NCI-H187 treated with DMSO at 0.1 percent for 48 hours (cell line): ENCODE measurements at places on chromosomes 11 and 22.

DNA sequence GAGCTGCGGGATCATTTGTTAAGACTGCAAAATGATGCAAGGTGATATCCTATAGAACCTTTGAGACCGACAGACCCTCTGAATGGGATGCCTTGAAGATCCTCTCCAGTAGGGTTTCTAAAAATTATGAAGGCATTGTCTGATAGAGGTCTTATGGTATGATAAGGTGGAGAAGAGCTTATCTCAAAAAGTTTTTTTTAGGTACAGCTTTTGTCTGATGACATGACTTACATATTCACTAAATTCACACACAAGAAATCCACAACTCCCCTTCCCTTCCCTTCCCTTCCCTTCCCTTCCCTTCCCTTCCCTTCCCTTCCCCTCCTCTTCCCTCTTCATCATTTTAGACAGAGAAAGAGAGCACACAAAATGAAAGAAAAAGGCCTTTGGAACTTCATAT is 118.4 kb upstream of the CTSC start:
- DNase-seq, result no peak

GRCh38 chr11:20963596-20963995 is 294.2 kb downstream of the NELL1 start:
- DNase-seq, result no peak

- DNase-seq, result no peak
These were observed 118.8 kb upstream of the CADM1 start for GRCh38 chr11:115623021-115623451.

DNA sequence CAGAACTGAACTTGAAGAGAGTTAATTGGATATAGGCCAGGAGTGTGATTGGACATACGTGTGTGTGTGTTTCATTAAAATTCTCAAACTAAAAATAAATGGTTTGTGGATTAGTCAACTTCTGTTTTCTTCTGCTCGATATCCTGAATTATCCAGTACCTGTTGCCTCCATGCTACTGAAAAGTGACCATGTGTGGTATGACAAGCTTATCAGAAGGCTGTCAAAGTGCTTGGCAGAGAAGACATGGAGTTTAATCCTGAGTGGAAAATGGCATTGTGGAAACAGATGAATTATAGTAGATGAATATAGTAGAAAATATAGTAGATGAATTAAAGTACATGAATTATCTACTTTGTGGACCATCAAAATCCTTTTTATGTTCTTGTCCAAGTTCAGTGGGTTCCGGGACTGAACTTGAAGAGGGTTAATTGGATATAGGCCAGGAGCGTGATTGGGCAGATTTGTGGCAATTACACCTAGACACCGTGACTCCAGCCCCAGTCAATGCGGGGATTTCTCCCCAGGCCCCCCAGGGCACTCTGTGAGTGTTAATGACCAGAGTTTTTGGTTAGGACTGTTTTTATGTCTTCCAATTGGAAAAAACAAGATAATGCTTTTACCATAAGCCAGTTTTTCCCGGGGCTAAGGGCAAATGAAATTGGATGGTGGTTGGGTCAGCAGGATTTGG is 30.1 kb downstream of the GRAMD1B start:
- DNase-seq, result no peak

- no peak for DNase-seq
These were observed 6.5 kb downstream of the HMBS start for GRCh38 chr11:119091178-119091577.

GRCh38 chr11:69831985-69832384 is 12.8 kb upstream of the FGF3 start:
- no peak for DNase-seq

DNA sequence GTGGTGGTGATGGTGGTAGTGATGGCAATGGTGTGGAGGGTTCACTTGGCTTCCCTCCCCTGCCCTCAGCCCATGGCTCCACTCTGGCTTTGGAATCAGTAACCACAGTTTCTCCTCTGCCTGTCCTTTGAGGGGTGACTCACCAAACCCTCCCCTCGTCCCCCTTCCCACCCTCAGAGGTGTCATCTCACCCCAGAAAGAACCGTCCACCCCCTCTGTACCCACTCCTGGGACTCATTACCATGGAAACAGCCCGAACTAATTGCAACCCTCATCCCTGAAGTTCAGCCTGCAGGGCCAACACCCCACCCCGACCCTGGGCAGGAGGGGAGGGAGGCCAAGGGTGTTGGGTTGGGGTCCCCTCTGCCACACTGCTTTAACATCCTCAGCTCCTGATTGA is 26.6 kb downstream of the PHLDB1 start:
- no peak for DNase-seq

- DNase-seq, result no peak
These were observed 307.7 kb downstream of the BUD13 start for GRCh38 chr11:116465056-116465455.

GRCh38 chr11:118663381-118663780 is 16.1 kb downstream of the TREH start:
- no peak for DNase-seq

GRCh38 chr11:15490535-15490934 is 375.8 kb downstream of the INSC start:
- DNase-seq, result no peak

DNA sequence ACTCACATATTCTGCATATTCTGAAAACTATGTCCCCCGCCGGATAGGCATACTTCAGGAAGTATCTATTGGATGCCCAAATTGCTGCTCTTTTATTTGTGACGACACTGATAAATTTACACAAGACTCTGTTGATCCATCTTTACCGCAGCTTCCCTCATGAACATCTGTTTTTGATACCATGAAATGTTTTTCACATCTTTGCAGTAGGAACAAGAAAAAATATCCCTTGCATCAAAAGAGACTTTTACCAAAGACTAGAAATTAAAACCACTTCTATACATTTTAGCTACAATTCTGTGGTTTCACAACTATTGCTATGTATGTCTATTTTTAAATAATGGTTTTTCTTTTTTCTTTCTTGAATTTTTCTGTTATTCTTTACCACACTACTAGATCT is 15.3 kb downstream of the POU2AF2 start:
- DNase-seq, result no peak

DNA sequence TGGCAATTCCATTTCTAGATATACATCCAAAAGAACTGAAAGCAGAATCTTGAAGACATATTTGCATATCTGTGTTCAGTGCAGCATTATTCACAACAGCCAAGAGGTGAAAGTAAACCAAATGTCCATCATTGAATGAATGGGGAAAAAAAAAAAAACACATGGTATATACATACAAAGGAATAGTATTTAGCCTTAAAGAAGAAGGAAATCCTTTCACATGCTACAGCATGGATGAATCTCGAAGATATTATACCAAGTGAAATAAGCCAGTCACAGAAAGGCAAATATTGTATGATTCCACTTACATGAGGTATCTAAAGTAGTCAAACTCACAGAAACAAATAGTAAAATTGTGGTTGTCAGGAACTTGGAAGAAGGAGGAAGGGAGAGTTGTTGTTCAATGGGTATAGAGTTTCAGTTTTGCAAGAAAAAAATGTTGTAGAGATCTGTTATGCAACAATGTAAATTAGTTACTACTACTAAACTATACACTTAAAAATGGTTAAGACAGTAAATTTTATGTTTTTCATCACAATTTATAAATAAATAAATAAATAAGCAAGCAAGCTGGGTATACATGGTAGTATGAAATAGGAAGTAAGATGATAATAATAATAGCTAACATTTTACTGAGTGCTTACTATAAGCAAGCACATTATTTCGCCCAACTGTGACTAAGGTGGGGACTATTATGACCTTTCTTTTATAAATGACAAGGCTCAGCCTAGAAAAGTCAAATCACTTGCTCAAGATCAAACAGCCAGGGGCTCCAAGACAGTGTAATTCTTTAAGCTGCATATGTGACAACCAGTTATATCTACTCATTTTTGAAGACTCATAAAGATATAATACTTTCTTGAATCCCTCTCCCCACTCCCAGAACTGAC is 50.0 kb downstream of the FAM168A start:
- DNase-seq, result no peak

GRCh38 chr11:59957094-59957493 is 6.7 kb upstream of the OOSP4A start:
- no peak for DNase-seq

GRCh38 chr11:11512502-11512901 is 109.3 kb downstream of the GALNT18 start:
- DNase-seq, result no peak

DNA sequence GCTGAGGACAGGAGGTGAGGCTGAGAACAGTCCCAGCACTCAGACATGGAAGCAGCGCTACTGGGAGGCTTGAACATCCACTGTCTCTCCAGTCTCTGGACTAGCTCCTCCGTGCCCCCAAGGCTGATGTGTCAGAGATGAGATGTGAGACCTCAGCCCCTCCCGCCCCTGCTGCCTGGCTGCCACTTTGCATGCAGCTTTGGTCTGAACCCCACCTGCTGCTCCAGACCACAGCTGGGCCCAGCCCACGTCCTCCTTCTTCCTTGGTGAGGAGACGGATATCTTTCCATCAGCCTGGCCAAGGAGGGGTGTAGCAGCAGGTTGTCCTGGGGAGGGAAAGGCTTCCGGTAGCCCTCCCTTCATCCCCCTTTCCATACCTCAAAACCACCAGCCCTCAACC is 148.0 kb upstream of the B3GAT1 start:
- no peak for DNase-seq

- no peak for DNase-seq
These were observed 13.1 kb downstream of the SCARF2 start for GRCh38 chr22:20424568-20424931.

DNA sequence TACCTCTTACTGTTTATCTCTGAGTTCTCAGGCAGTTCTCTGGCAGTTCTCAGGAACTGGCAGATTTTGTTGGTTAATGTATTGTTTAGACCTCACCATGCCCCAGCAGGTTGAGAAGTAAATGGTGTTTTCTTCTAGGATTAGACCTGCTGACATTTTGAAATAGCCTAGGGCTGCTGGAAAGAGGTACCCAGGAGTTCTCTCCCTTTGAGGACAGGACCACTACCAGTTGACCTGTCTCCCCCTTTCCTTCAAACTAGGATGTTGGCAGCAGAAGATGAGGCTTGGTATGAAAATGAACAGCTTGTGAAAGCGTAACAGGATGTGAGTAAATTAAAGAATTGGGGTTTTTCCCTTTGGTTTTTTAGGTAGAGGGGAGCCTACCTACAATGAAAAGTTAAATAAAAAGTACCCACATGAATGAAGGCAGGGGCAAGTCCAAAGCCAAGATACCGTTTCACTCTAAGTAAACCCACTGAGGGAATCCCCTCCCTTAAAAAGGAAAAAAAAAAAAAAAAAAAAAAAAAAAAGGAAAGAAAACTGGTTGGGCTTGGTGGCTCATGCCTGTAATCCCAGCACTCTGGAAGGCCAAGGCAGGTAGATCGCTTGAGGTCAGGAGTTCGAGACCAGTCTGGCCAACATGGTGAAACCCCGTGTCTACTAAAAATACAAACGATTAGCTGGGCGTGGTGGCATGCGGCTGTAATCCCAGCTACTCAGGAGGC is 96.2 kb downstream of the PDHX start:
- DNase-seq, result no peak

DNA sequence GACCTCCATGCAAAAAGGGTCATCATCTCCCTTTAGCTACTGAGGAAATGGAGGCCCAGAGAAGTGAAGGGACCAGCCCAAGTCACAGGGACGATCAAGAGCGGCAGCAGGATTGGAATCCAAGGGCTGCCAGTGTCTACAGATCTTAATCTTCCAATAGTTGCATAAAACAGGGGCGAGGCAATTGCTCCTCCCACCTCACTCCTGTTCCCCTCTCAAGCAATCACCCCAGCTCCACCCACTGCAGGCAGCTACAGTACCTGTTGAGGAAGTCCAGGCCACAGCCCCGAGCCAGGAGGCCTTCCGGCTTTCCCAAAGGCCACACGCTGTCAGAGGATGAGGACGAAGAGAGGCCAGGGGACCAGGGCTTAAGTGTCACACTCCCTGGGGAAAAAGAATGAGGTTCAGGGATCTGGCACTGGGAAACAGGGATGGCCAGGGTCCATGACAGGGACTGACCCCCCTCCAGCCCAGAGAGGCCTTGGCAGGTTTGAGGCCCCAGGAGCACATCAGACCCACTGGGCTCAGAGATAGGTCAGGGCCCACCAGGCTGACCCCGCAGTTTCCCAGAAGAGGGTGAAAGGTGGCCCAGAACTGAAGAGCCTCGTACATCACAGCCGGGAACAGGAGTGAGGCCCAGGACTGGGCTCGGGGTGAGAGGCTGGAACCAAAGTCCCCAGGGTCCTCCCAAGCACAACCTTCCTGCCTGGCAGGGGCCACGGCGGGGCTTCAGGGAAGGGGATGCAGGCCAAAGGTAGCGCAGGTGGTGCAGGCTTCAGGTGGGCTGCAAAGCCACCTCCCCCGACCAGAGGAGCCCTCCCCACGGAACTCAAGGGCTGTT is 16.4 kb upstream of the MFNG start:
- DNase-seq, result no peak

- no peak for DNase-seq
These were observed 901.4 kb upstream of the API5 start for GRCh38 chr11:42410251-42410955.

DNA sequence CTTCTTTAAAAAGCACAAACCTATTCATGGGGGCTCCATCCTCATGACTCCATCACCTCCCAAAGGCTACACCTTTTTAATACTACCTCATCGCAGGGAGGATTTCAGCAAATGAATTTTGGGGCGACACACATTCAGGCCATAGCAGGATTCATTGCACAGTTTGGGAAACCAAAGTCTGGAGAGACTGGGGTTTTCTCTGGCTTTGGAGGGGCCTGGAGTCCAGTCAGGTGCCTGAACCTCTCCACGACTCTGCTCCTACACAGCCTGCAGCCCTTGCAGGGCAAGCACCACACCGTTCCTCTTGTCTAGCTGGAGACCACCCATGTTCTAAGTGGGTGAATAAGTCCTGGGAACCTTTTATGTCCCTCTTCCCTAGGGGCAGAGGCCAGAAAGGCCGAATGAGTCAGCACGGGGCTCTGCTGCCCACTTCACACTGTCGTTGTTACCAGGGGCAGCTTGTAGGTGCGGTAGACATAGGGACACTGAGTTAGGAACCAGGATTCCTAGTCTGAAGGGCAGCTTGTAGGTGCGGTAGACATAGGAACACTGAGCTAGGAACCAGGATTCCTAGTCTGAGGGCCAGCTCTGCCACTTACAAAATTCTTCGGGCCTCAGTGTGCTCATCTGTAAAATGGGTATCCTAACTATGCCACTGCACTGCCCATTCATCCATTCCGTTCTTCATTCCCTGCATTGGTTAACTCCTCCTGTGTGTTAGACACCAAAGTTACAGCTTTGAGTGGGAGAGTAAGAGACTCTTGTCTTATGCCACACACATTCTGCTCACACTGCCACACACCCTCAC is 251.7 kb upstream of the B3GAT1 start:
- DNase-seq, result no peak

- no peak for DNase-seq
These were observed 2.1 kb upstream of the MTFP1 start for GRCh38 chr22:30423301-30423958.

DNA sequence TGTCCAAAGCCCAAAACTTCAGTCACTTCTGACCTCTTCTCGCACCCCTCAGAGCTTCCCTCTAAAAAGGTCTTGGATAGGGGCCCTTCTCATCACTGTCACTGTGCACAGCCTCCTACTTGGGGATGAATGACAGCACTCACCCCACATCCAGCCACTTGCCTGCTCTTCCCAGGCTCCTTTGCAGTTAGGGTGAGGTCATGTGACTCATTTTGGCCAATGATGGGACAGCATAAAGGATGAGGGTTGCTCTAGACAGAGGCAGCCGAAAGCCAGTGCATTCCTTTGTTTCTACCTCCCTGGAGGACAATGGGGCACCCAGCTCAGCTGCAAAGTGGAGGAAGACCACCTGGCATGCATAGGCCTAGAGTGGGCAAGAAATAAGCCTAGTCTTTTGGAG is 1413.3 kb downstream of the TBC1D22A start:
- DNase-seq, result no peak

- DNase-seq, result no peak
These were observed 23.2 kb downstream of the TAF1D start for GRCh38 chr11:93718057-93718563.
